AG08395 (cell line): ENCODE measurements at places on chromosomes 13 and 19.

- peak; percentile 91 for DNase-seq
These were observed 40.3 kb downstream of the ANKRD10 start for GRCh38 chr13:110874508-110874960.

- peak; percentile 92 for DNase-seq
These were observed 73.8 kb downstream of the GADD45B start for GRCh38 chr19:2549701-2550191.

- DNase-seq, result no peak
These were observed 616.3 kb downstream of the UQCRFS1 start for GRCh38 chr19:28596561-28597071.

DNA sequence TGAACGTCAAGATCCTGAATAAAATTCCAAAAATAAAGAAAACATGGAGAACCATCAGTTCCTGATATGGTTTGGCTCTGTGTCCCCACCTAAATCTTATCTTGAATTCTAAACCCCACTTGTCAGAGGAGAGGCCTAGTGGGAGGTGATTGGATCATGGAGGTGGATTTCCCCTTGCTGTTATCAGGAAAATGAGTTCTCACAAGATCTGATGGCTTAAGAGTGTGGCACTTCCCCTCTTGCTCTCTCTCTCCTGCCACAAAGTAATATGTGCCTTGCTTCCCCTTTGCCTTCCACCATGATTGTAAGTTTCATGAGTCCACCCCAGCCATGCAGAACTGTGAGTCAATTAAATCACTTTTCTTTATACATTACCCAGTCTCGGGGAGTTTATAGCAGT is 827.4 kb downstream of the GPC5 start:
- no peak for DNase-seq

DNA sequence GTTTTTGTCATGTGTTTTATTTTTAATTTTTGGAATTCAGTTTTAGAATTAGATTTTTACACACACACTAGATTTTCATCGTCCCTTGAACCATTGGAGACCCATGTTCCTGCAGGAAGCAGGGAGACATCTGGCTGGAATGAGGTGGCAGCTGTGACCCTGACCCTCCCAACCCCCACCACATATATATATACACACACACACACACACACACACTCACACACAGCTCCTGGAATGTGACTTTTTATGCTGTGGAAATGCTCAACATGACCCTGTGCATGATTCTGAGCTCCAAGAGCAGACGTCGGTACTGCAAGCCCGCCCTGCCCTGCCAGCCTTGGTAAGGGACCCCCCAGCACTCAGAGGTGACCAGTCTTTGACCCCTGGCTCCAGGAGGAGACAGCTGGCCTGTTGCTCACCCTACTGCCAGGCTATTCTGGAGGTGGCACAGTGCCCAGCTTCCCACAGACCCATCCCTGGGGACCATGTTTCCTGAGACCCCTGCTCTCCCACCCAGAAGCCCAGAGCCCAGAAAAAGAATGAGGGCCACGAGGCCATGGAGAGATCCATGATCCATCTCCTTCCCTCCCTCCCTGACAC is 103.2 kb upstream of the VSTM2B start:
- DNase-seq, result no peak

DNA sequence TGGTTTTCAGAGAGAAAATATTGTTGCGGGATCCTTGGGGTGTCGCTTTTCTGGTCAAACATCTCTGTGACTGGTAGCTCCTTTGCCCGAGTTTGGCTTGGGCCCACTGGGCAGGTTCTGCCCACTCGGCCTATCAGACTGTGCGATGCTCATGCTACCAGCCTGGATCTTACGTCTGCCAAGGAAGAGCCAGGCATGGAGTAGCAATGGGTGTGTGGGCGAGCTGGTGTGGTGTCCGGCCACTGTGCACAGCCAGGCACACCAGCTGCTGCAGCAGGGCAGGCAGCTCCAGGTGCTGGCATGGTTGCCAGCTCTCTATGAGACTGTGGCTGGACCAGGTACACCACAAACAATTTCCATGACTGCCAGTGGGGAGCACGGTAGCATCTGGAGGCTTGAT is 1351.8 kb upstream of the PCDH20 start:
- no peak for DNase-seq

DNA sequence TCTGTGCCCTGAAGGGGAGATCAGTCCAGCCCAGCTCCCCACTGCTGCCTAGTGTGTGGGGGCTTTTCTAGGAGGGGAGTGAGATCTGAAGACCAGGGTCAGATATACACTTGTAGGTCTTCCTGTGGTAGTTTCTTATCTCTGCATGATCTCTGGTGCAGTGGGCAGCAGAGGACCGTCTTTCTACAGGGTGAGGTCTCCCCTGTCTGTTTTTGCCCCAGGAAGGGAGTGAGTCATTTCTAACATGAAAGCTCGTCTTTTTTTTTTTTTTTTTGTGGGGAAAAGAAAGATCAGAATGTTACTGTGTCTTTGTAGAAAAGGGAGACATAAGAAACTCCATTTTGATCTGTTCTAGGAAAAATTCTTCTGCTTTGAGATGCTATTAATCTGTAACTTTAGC is 8.8 kb upstream of the ZNF808 start:
- DNase-seq, result no peak

- DNase-seq, result no peak
These were observed 2.9 kb downstream of the CGB3 start for GRCh38 chr19:49020931-49021895.

- DNase-seq, result no peak
These were observed 67.7 kb upstream of the STARD13 start for GRCh38 chr13:33353210-33353609.

DNA sequence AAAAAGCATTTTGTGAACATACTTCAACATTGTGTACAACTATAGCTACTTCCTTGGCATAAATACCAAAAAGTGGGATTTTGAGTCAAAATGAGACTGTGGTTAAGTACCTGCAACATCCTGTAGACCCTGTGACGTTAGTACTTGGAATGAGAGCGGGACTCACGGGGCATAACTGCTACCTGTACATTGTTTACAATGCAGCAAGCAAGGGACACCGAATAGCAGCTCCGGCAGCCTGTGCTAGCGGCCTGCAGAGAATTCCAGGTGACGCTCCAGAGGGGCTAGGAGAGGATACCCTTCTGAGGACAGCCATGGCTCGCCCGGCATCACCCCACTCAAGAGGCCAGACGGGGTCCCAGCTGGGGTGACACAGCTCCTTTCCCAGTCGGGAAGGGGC is 824 bp upstream of the ZNF331 start:
- DNase-seq, result no peak

- DNase-seq, result no peak
These were observed 182.1 kb upstream of the TSHZ3 start for GRCh38 chr19:31531326-31531725.
